ENCODE measurements at places on chromosomes 7 and 10.

DNA sequence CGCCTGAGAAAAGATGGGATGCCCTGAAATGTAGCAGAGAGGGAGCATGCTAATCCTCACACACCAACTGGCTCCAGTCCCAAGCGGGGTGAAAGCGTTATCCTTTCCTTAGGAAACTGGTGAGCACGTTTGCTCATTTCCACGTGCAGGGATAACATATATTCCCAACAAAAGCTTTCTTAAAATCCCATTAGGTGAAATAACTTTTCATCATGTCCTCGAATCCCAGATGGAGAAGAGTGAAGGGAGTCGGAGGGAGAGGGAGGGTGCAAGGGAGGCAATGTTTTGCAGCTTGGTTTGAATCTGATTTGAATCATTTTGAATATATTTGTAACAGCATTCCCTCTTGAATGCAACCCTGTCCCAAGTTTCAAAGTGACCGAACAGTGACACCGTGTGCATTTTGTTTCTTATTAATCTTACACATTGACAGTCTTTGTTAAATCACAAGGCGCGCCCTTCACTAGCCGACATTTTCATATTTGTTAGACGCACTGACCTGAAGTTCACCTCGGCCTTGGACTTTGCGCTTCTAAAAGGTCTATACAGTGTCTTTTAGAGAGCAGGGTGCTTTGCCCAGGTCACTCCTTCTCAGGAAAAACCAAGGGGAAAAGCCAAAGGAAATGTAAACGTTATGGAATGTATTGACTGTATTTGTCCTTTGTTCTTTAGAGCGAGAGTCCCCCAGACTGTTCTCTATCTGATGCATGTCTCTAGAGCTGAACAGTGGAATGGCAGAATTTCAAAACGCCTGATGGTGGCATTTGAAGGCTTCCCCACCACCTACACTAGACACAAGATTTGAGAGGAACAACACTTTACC, 3.1 kb upstream of the HOXA4 start:
- no peak for DNase-seq

DNA sequence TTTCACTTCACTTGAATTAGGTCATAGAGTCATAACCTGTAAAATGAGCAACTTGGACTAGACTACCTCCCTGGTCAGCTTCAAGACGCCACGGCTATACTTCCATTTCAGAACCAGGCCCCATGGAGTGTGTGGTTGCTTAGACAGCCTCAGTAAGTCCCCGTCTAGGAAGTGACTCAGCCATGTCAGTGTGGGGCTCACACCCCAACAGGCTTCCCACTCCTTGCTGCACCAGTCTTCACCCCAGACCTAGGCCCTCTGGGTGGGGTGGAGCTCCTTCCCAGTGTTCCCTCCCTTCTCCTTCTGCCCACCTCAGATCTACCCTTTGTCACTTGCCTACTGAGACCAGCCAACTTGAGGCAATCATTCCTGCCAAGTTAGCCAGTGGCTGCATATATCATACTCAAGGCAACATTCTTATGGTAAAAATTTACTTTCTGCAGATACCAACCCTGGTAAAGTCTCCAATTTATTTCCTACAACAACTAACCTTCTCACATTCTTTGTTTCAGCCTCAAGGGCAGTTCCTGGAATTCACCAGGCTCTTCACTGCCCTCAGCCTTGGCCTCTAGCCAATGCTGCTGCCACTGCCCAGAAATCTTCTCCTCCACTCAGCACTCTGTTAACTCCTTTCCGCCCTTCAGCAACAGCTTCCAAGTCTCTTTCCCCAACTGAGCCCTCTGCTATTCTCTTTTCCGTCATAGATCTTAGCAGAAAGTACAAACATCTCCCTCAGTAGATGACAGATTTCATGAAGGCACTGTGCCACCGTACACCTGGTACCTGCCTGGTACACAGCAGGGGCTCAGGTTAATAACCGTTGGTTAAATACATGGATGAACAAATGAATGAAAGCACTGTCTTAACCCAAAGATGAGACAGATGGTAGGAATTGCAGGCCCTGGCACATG, 31.3 kb upstream of the ZNRF2 start:
- peak; percentile 39 for DNase-seq

GRCh38 chr10:22683140-22683389, 31.3 kb downstream of the PIP4K2A start:
- no peak for DNase-seq

DNA sequence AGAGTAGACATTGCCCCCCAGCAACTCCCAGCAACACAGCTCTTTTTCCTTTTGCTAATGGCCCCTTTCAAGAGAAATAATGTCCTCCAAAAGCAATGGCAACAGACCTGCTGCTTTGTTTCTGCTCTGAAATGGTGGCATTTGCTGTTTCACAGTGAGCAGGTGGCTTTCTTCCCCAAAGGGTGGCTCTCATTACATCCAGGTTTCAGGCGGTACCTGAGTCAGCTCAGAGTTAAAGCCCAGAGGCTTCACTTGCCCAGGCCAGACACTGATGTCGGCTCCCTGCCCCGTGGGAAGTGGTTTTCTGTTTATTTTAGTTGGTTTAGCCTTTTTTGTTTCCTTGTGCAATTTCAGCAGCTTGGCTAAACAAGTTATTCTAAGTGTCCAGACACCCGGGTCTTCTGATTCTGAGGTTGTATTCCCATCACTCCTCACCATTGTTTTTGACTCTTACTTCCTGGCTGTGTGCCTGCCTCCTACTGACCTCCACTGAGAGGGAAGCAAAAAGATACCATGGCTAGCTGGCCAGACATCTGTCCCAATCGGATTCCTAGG, 7.8 kb upstream of the ATOH7 start:
- no peak for DNase-seq

DNA sequence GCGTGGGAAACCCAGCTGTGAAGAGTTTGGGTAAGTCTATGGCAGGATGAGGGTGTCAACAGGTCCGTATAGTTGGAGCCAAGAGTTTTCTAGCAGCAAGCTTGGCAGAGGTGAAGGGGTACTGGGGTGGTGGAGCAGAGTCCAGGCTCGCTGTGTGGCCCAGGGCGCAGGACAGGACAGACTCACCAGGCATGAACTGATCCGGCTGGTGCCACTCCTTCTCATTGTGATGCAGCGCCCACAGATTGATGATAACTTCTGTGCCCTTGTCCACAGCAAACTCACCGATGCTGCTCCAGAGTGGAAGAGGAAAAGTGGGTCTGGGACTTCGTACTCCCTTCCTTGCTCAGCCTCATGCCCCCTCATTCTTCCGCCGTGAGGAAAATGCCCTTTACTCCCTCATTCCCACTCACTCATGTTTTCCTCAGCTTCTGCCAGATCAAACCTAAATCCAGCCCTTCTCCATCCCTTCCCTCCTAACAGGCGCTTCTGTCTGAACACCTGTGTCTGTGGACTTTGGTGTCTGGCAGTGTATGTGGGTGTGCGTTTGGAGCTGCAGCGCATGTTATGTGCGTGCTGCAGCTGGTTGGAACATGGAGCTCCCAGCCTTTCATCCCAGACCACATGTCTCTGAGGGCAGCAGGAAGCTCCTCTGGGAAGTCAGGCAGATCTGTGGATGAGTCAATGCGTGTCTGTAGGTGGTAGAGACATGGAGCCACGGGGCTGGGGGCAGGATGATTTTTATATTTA, 5.7 kb downstream of the CYP17A1 start:
- no peak for DNase-seq

- peak; percentile 18 for DNase-seq
Measured at GRCh38 chr7:34036051-34036920, 130.9 kb downstream of the BMPER start.
